CD4-positive, alpha-beta T cell treated with Interleukin-4 for 1 hour (primary cell): ENCODE measurements at places on chromosomes 3 and 15.

DNA sequence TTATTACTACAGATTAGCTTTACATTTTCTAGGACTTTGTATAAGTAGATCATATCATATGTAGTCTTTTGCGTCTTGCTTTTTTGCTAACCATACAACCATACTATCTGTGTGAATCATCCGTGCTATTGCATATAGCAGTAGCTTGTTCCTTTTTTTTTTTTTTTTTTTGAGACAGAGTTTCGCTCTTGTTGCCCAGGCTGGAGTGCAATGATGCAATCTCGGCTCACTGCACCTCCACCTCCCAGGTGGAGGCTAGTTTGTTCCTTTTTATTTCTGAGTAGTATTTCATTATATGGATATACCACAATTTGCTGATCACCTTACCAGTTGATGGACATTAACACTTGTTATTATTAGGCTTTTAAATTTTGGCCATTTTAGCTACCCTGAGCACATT, 54.5 kb upstream of the TBL1XR1 start:
- no peak for DNase-seq

DNA sequence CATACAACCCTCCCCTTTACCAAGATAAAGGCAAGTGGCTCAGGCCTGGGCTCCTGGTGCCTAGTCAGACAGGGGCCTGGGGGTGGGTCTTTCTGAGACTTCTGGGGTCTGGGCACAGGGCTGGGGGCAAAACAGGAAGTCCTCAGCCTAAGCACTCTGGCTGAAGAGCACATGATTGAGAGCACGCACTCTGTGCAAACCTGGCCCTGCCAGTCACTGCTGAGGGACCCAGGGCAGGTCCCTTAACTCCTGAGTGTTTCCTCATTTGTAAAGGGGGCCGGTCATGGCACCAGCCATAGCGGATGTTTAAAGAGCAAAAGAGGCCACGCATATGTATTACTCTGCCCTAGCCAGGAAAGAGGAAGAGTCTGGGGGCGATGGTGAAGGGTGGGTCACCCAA, 16.0 kb downstream of the TKT start:
- DNase-seq, result no peak

DNA sequence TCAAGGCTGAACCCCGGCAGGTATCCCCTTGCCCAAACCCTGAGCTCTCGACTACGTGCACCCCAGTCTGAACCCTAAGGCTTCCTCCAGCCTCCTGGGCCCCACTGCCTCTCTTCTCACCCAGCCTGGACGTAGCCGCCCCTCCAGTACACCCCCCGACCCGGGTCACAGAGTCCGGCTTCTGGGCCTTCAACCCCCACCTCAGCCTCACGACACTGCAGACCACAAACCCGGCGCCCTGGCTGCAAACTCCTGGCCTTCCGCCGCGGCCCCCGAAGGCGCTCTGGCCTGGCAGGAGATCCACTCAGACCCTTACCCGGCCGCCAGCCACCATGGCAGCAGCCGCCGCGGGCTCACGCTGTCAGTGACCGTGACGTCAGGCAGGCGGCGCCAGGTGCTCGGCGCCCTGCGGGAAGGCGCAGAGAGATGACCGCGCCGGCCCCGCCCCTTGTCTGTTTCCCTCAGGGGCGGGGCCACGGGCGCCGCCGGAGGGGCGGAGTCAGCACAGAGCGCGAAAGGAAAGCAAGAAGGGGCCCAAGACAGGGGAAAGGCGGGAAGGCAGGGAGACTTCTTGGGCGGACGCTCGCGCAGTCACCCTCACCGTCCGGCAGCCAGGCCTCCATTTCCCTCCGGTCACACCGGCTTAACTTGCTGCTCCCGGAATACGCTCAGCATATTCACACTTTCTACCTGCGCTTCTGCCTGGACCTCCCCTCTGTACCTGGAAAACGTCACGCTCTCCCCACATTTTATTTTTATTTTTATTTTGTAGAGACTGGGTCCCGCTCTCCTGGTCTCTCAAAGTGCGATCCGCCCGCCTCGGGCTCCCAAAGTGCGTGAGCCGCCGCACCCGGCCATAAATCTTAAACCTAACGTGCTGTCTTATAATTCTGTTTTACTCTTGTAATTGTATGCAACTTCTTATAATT, at the start of gene RMDN3:
RMDN3 (minus strand) TSS at position 372 of the 929 bp plus-strand sequence. CDS start 471 bp downstream, outside the sequence.
- peak; percentile 93 for DNase-seq

DNA sequence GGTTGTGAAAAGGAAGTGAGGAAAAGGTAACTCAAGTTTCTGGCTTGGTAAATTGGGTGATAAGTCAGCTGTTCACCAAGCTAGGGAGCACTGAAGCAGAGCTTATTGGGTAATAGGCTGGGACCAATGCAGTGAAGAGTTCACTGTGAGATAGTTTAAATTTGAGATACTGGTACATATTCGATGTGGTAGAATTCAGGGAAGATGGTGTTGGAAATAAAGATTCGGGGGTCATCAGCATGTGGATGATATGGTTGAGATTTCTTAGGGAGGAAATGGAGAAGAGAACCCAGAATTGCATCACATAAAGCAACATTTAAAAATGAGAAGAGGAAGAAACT, 16.9 kb downstream of the MME start:
- no peak for DNase-seq

- no peak for DNase-seq
Measured at GRCh38 chr3:51393564-51393963, 2.5 kb downstream of the RBM15B start.

DNA sequence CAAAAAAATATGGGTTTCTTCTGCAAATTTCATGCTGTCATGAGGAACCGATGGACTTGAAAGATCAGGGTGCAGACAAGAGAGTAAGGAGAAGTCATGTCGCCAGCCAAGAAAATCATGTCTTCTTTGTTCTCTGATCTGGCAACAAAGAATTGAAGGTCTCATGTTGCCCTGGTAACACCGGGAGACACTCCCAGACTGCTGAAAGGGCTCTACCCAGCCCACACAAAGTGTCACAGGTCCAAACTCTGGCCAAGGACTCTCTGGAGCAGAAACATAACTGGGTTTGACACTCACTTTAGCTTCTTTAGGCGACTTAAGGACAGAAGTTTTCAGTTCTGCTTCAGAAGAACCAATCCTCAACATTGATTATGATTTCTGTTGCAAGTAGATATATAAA, 42.9 kb downstream of the SIDT1 start:
- no peak for DNase-seq

GRCh38 chr15:38129531-38130204, 123.0 kb upstream of the SPRED1 start:
- no peak for DNase-seq

- DNase-seq, result no peak
Measured at GRCh38 chr3:45153658-45154437, 7.7 kb upstream of the CDCP1 start.

DNA sequence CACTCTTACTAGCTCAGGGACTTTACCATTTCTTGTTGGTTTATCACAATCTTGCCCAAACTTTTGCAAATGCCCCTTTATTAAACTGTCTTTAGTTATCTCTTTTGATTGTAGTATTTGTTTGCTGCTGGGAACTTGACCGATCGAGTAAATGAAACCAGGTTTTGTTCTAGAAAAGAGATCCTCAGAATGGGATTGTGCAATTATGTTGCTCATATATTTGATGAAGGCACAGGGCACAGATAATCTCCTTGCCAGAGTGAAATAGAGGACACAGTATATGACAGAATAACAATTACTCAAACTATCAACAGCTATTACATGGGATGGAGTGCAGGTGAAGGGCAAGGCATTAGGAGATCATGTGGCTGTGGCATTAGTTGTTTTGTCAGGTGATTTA, 216.6 kb upstream of the RASGRP1 start:
- DNase-seq, result no peak

DNA sequence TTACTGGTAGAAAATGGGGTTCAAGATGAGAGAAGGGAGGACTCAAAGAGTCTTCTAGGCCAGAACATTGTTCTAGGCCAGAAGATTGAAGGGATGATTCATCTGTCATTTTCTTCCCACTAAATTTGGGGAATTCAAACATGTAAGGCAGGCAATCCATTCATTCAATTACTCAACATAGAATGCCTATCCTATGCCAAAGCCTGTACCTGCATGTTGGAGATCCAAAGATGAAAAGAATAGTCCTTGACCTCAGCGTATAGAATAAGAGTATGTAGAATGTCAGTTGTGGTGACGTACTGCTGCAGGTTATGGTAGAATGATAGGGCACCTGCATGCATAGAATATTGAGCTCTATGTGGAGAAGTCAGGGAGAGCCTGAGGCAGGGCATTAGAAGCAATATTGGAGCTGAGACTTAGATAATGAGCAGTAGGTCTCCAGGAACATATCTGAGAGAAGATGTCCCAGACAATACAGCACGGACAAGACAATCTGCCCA, 49.7 kb downstream of the STAC start:
- no peak for DNase-seq

GRCh38 chr3:100782906-100783305, 73.6 kb downstream of the TFG start:
- DNase-seq, result no peak

DNA sequence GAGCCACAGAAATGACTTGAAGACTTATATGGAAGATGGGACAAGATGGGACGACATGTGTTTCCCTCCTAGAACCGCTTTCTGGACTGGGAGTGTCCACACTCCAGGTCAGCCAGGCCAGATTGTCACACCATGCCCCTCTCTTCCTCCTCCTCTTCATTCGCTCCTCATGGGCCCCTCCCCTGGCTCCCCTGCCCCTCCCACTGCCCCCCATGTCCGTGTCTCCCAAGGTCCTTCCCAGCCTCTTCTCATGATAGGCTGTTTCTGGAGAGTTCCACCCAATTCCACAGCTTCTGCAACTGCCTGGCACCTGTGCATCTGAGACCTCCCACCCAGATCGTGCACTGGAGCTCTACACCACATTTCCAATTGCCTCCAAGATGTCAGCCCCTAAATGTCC, 6.6 kb downstream of the MYO5C start:
- no peak for DNase-seq

- no peak for DNase-seq
Measured at GRCh38 chr3:51966486-51966885, 768 bp downstream of the PCBP4 start.

- no peak for DNase-seq
Measured at GRCh38 chr3:132880986-132881385, 157.2 kb upstream of the TMEM108 start.

DNA sequence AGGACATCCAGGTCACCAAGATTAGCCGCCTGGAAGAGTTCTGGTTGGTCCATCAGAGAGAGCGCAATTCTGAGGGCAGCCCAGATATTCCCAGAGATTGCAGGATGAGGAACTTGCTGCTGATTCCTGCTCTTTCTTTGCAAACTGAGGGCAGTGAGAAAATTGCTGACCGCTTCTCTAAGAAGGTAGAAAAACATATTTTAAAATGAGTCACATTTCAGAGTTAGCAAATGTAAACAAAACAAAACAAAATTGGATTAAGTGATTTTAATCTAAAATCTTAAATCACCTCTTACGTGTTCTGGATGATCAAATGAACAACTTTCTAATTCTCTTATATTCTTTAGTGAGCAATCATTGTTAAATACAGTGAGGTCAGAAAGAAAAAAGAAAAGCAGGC, 149.0 kb downstream of the USP13 start:
- no peak for DNase-seq

GRCh38 chr3:127820826-127821313, 1.4 kb downstream of the MGLL start:
- DNase-seq, result no peak

- DNase-seq, result no peak
Measured at GRCh38 chr3:144660186-144660585, 688.6 kb downstream of the DIPK2A start.

- no peak for DNase-seq
Measured at GRCh38 chr3:48226939-48227338, 3.6 kb downstream of the CAMP start.

DNA sequence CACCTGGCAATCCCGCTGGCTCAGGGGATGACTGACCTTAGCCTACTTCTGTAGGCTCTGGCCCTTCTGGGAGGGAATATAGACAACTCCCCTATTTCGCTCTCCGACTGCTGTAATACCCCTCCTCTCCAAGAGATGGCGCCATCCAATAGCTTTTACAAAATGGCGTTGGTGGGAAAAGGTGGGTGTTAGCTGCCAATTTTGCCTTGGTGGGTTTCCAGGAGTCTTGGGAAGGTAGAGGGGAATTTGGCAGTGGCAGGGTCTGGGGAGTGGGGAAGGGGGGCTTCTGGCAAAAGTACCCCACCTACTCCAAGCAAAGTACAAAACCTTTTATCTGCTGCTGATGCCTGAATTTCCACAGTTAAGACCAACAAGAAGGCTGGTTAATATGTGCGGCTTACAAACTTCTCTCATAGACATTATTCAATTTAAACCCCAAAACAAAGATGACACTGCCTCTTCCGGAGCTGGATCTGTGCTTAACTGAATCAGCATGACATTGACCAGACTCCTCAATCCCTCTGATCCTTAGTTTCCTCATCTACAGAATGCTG, 62.1 kb downstream of the RASGRF1 start:
- DNase-seq, result no peak

GRCh38 chr3:73685061-73685460, 60.3 kb upstream of the PDZRN3 start:
- DNase-seq, result no peak
